ENCODE measurements at places on chromosomes 7 and 10.
A peak's percentile ranks its signal among the peaks of the same experiment; 100 is the strongest.

DNA sequence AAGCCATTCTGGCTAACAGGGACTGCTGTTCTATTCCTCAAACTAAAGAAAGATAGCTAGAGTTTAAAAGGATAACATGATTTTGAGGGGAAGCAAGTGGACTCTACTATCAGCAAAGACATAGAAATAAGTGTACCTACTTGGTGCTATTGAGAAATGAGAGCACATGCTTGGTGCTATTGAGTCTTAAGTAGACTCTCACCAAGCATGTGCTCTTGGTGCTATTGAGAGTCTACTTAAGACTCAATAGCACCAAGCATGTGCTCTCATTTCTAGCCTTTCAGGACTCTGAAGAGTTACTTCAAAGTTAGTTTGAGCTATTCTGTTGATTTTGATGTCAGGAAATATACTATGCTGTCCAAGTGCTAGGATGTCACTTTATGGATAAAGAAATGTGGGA, 733.0 kb upstream of the ZWINT start:
- no peak for DNase-seq

GRCh38 chr7:55118426-55118825, 99.6 kb downstream of the EGFR start:
- no peak for DNase-seq

DNA sequence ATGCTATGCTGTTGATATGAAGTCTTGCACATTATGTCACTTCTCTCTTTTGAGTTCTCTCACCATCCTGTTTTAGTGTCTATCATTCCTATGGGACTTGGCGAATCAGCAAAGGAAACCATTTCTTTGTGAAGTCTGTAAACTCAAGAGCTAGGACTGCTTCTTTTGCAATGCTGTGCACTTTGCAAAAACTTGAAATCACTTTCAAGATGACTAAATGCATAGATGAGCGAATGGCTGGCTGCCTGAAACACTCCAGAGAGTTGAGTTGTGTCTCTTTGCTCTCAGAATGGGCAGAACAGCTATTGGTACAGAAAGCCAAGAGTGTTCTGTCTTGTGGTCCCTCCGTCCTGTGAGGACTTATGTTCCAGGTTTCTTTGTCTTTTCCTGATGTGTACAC, 18.3 kb upstream of the ELMO1 start:
- no peak for DNase-seq

DNA sequence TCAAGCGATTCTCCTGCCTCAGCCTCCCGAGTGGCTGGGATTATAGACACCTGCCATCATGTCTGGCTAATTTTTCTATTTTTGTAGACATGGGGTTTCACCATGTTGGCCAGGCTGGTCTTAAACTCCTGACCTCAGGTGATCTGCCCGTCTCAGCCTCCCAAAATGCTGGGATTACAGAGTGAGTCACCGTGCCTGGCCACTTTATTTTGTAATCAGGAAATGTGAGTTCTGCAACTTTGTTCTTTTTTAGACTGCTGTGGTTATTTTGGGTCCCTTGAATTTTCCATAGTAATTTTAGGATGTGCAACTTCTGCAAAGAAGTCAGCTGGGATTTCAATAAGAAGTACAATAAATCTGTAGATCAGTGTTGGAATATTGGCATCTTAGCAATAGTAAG, 96.8 kb downstream of the CYTH3 start:
- DNase-seq = peak; percentile 56

DNA sequence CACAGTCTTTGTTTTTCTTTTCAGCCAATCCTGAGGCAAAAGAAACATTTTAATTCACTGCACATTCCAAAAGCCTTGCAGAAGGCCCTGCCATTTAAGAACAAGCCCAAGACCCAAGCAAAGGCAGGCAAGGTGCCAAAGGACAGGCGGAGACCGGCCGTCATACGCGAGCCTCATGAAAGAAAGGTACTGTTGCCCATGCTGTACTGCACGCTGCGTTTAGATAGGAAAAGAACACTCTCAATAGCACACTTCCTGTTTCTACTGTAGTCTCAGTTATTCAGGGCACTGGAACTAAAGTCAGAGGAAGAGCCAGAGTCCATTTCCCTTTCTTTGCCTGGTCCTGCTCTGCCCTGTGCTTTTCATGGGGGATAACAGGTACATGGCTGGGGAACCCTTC, 47.6 kb downstream of the BMS1 start:
- DNase-seq = no peak

DNA sequence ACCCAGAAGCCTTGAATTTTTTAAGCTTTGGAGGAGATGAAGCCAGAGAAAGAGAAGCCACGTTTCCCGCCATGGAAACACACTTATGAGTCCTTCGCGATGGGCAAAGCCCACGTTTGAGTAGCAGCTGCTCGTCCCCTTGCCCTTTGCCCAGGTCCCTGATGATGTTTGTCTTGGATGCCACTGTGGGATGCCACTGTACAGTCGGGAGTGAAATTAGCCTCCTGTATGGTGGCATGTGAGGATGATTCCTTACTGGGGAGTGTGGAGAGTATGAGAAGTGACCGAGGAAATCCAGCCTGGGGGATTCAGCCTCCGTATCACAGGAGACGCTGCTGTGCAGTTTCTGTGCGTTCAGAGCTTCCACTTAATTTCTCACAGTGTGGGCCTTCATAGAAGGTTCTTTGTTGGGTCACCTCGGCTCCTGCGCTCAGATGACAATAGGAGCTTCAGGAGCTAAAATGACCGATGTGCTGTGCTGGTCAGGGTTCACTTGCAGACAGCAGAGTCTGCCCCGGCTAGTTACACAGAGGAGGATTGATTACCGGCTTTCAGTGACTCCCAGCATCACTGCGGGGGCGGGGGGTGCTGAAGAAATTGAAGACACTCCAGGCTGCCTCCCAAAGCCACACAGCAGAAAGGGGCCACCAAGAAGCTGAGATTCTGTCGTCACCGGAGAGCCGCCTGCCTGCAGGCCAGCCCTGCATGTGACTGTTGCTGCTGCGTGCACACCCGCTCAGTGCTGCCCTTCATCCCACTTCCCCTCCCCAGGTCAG, 122.1 kb upstream of the SFMBT2 start:
- no peak for DNase-seq

DNA sequence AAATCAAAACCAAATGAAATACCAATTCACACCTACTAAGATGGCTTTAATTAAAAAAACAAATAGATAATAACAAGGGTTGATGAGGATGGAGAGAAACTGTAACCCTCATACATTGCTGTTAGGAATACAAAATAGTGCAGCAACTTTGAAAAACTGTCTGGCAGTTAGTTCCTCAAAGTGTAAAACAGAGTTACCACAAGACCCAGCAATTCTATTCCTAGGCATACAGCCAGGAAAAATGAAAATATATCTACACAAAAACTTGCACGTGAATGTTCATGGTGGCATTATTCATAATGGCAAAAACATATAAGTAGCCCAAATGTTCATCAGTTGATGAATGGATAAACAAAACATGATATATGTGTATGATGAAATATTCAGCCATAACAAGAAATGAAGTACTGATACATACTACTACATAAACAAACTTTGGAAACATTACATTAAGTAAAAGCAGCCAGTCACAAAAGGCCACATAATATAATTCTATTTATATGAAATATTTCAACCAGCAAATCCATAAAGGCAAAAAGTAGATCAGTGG, 83.5 kb downstream of the BRAF start:
- DNase-seq = no peak

DNA sequence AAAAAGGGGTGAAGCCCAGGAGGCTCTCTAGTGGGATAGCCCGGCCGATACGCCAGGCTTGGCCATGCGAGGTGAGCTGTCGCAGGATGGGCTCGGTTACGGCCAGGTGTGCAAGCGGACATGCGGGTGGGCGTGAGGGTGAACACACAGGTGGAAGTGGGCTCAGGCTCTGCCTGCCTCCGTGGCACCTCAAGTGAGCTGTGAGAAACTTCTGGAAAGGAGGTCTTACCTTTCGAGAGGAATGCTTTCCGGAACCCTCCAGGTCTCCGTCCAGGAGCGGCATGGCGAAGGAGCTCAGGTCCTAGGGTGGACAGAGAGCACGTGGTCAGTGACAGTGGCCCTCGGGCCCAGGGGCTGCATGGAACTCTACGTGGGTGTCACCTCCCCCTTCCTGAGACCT, 90.7 kb downstream of the PRKAG2 start:
- DNase-seq = no peak

DNA sequence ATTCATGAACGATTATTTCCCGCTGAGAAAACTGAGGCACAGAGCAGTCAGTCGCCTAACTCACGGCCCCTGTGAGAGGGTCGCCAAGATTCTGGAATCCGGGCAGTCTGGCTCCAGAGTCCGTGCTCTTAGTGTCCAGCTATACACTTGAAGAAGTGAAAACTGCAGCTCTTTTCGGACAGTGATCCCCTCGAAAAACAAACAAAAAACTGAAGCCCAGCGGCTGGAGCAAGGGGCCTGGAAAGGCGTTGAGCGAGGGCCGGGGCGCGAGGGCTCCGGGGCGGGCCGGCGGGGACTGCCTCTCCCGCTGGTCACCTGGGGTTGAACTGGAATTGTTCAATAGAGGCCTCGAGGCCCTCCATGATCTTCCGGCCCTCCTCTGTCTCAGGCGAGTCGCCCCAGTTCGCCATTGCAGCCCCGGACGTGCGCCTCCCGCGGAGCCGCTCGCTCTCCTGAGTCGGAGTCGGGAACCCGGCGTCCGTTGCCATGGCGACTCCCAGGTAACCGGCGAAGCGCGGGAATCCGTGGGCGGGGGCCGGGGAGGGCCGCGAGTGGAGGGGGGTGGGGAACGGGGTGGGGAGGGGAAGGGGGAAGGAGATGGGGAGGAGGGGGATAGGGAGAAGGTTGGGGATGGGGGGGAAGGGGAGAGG, 881 bp downstream of the C10orf67 start:
- no peak for DNase-seq

GRCh38 chr10:95214369-95214768, 20.3 kb downstream of the ACSM6 start:
- no peak for DNase-seq

DNA sequence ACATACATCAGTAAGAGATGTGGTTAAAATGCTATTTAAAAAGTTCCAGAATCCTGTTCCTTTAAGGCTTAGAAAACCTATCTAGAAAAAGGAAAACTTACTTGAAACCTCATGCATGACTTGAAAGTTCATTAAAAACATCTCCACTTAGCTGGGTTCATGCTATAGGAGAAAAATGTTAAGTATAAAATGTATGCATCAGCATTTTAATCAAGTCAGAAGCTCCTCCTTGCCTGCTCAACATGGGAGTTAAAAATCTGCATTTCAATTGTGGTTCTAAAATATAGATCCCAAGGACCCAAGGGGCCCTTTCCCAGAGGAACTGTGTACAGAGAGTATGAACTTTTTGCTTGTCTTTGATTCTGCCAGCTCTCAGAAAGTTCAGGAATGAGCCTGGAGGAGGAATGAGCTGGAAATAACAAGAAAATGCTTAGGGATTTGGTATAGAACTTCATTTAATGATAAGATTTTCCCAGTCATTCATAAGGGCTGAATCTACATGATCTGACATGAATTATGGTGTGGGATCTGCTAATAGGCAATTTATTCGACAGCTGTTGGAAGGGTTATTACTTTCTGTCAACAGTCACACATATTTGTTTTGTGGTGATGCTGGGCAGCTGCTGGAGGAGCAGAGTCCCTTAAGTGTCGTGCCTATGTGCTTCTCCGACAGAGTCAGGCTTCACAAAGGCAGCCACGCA, 85.6 kb upstream of the MTPN start:
- no peak for DNase-seq

GRCh38 chr10:67541411-67541810, 154.6 kb downstream of the CTNNA3 start:
- no peak for DNase-seq

- DNase-seq = no peak
These were observed 7.2 kb upstream of the ITPRIP start for GRCh38 chr10:104345515-104345914.

- DNase-seq = no peak
These were observed 45.8 kb downstream of the C10orf143 start for GRCh38 chr10:130064783-130065182.

DNA sequence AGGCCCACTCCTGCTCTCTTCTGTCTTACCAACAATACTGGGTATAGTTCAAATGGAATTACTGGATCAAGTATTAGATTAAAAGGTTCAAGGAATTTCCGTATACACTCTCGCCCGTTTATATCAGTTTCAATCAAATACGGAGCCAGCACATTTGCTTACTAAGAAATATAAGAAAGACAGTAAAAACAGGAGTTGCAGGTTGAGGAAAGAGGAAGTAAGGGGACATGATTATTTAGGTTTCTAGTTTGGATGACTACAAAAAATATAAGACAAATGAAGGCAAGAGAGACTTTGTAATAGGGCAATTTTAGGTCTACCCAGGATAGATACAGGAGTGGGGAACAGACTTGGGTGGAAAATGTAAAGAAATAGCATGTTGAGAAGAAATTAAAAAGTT, 109.9 kb upstream of the ABI1 start:
- DNase-seq = no peak

GRCh38 chr7:126178865-126179264, 1073.9 kb downstream of the GRM8 start:
- DNase-seq = no peak

DNA sequence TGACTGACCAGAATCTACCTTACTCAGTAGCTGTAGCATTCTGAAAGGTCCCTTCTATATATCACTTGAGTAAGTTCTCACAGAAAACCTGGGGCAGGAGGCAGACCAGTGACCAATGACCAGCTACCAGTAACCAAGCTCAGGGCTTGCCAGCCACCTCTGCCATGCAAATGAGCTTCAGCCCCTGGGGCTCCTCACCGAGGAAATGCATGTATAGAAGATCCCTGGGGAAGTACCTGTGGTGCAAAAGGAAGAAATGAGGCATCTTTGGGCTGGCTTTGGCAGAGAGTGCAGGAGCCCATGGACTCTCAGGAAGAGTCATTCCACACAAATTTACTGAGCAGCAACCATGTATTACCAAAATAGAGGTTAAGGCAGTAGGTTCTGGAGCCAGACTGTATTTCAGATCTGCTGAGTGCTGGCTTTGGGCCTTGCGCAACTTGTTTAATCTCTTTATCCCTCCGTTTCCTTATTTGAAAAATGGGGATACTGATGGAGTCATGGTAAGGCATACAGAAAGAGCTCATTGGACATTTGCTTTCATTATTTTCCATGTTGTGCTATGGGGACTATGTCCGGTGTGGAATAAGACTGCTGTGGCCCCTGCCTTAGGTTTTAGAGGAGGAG, 41.1 kb upstream of the FAM204A start:
- no peak for DNase-seq

- DNase-seq = no peak
These were observed 201.4 kb downstream of the PTEN start for GRCh38 chr10:88064608-88065382.

All from HFFc6 (cell line).